ENCODE measurements at places on chromosomes 4 and X.

GRCh38 chr4:21083413-21083812, 383.2 kb downstream of the PACRGL start:
- DNase-seq: no peak

GRCh38 chr4:101074326-101074725, 273.0 kb downstream of the PPP3CA start:
- no peak for DNase-seq

DNA sequence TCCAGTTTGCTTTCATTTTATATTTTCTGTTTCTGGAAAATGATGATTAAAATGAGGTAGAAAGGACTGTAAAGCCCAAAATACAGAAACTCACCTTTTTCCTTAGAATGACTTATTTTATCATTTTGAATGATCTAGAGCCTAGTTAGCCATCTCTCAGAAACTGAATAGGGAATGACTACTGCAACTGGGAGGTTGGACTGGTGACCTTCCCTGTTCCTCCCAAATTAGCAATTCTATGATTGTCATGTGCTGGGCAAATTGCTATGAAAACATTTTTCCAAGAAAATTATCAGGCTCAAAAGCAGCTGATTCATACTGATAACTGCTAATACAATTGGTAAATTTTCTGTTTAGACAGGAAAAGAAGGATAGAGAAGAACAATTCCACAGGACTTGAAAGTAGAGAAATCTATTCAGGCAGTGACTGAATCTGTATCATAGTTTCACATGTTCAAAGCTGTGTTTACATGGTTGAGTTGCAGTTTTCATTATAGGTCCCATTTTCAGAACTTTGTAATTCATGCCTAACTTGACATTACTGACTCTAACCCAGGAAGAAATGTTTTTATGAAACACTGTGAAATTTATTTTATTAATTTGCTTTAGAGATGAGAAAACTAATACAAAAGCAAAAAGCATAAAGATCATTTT, 43.4 kb upstream of the SEC24B start:
- no peak for DNase-seq

- no peak for DNase-seq
These were observed 228.1 kb downstream of the ZNF674 start for GRCh38 chrX:46317163-46317562.

- no peak for DNase-seq
These were observed 1.6 kb downstream of the SOX3 start for GRCh38 chrX:140503238-140503601.
